ENCODE measurements at places on chromosomes 4 and X.

GRCh38 chr4:124177647-124178425 lies 534.7 kb downstream of the ANKRD50 start:
- no peak for DNase-seq

DNA sequence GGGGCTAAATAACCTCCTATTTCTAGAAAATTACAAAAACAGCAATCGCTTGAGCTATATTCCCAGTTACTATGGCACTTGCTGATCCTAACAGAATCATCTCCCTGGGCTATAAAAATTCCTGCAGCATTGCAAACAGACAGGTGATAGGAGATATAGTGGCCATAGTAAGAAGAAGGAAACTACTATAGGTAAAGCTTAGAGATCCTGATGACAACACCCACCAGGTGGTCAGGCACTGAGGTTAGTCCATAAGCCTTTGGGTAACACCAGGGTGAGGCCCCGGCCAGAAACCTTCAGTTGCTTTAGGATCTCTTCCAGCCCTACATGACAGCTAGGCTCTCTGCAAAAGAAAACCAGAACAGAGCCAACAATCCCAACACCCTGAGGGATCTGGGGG lies 197.9 kb upstream of the PPP1R2C start:
- no peak for DNase-seq

GRCh38 chrX:153966841-153967535 lies 4.6 kb downstream of the HCFC1 start:
- DNase-seq: peak; percentile 56

DNA sequence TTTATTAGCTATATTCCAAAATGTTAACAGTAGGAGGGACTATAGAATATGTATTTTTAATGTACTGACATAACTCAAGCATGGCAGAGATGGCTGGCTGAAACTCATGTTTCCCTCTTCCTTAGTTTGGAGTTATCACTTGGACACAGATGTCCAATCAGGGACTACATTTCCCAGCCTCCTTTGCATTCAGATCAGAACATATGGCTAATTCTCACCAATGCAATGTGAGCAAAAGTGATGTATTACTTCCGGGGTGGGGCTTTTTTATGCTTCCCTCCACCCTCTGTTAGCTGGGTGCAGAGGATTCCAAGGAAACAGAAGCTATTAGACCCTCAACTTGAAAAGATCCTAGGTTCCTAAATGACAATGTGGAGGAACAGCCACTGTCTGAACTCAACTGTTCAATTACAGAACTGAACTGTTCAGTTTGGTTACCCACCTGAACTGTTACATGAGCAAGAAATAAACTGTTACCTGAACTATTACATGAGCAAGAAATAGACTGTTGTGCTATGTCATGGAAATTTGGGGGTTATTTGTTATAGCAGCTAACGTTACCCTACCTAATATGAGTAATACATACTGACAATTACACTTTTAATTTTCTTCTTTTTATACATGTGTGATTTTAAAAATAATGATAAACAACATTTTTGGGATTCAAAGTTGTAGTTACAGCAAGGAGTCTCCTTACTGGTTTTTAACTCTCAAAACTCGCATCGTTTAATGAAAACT lies 29.6 kb upstream of the ERVMER34-1 start:
- DNase-seq: no peak

DNA sequence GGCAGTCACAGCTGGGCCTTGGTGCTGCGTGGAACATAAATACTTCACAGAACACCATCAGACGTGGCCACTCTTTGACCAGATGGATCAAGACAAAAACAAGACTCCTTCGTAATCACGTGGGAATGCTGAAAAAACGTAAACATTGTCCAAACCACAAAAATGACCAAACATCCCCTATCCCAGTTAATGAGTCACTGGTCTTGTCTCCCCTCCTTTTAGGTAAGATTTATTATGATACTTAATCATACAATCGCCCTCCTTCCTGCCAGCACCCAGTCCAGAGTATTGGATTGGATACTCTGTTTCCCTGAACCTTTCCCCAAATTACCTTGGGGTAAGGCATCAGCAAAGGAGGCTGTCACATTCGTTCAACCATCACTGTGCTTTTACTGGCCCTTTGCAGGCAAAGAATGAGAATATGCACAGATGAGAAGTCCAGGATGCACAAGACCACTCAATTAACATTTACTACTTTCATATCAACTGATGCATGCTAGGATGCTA lies 601 bp upstream of the TCEANC start:
- no peak for DNase-seq

DNA sequence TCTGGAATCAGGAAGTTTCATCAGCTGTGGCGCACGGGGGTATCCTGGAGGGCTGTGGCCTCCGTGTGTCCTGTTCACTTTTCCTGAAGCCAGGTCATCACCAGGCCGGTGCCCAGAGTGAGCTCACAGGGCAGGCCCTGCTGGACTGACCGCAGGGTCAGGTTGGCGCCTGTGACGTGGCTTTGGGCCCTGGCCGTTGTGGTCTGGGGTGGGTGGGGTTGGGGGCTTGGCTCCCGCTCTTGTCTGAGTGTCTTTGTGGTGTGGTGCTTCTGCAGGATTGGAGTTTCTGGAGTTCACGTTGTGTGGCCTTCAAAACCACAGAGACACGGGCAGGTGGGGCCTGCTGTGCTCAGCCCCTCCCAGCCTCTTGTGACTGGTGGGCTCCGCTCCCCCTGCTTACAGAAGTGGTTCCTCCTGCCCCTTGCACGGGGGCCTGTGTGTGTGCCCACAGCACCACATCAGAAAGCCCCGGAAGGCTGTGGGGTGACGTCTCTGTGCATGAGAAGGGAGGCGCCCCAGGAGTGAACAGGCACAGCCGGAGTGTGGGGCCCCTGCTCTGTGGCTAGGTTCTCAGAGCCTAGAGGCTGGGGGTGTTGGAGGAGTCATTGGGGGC lies 9.5 kb downstream of the RGS12 start:
- peak; percentile 46 for DNase-seq

GRCh38 chr4:6258741-6259140 lies 10.9 kb upstream of the WFS1 start:
- DNase-seq: no peak

- DNase-seq: no peak
Measured at GRCh38 chr4:828641-829271, 2.8 kb upstream of the CPLX1 start.

Measured in T-helper 2 cell treated with Interferon-gamma antibody and Interleukin-4, amounts not matched to agents 5 μg/mL and 100 μg/mL, for 36 hours (primary cell).